Activated CD4-positive, alpha-beta T cell treated with anti-CD3 and anti-CD28 coated beads, Interleukin-2, amount 10 ng/mL, durations not matched to agents 7 days and 5 days (primary cell): ENCODE measurements at places on chromosomes 1 and 21. TPM values are rescaled to one million over a fixed set of nuclear protein-coding genes. Genes with fewer than 3 reads are reported as not detected.
A peak's percentile ranks its signal among the peaks of the same experiment; 100 is the strongest.

Gene PRKAA2
- not detected for total RNA-seq

Gene AGMAT
- total RNA-seq = 17.0 TPM

Gene EPHA10
- total RNA-seq = not detected

Gene TMEM51
- total RNA-seq = not detected

Gene GUCA2B
- not detected for total RNA-seq

DNA sequence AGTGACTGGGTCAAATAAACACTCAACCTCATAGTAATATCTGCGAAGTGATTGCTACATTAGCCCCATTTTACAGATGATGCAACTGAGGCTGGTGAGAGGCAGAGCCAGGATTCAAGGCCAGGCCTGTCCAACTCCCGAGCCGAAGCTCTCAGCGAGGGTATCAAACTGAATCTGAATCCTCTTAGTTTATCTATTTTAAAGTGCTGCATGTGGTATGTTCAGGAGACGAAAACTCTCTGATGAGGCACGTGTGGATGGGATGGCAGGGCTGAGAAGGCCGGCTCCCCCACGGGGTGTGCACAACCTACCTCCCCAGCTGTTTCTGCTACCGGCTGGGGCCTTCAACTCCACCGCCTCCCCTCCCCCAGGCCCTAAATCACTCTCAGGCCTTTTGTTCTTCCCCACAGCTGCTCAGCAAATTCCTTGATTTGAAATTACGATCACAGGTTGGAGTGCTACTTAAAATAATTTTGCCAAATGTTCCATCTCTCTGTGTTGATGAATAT is 171.8 kb downstream of the TOMM20 start:
- H3K4me1 ChIP-seq = peaks cover 69% of the 10 kb centered on the region
- no peak for DNase-seq
- H3K36me3 ChIP-seq = no peaks in the 10 kb centered on the region
- H3K27ac ChIP-seq = peak overlapping the region; percentile 71
- no peak overlapping the region for H3K4me3 ChIP-seq
- H3K27me3 ChIP-seq = no peaks in the 10 kb centered on the region

DNA sequence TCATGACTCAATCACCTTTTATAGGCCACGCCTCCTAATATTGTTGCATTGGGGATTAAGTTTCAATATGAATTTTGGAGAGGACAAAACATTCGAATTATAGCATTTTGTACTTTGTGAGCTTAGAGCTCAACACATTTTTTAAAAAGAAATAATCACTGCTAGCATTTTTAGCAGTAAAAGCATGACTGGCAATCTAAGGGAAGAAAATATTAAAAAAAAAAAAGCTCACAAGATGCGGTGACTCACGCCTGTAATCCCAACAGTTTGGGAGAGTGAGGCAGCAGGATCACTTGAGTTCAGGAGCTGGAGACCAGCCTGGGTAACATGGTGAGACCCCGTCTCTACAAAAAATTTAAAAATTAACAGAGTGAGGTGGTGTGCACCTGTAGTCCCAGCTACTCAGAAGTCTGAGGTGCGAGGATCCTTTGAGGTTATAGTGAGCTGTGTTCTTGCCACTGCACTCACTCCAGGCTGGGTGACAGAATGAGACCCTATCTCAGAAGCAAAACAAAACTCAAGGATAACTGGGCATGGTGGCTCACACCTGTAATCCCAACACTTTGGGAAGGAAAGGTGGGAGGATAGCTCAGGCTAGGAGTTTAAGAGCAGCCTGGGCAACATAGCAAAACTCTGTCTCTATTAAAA is 28.8 kb upstream of the DIPK1A start:
- peaks cover 65% of the 10 kb centered on the region for H3K4me1 ChIP-seq
- peaks cover 15% of the 10 kb centered on the region for H3K36me3 ChIP-seq
- H3K4me3 ChIP-seq = peak overlapping the region; percentile 41
- DNase-seq = no peak
- H3K27me3 ChIP-seq = no peaks in the 10 kb centered on the region

DNA sequence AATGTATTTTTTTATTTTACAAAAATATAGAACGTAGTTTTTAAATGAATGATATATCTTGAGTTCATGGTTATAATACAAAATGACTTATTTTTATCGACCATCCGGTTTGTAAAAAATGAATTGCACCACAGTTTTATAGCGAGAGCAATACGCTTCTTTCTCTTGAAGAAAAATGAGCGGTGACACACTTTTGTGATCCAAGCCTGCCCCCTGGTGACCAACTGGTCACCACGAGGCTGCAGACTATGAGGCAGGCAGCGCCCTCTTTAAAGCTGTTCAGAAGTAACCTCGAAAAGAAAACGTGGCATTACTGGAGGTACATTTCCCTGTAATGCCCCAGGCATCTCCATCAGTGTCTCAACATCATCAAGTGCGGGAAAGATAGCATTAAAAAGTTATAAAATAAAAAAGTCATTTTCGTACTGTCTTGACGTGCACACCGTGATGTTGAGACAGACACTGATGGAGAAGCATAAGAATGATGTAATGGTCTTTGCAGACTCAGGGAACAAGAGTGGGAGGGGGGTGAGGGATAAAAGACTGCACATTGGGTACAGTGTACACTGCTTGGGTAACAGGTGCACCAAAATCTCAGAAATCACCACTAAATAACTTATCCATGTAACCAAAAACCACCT is 734.2 kb upstream of the ADAMTS5 start:
- H3K27ac ChIP-seq = no peak overlapping the region
- H3K4me3 ChIP-seq = no peak overlapping the region
- H3K36me3 ChIP-seq = no peaks in the 10 kb centered on the region
- peak; percentile 67 for DNase-seq

GRCh38 chr21:28113718-28114117 is 879.0 kb downstream of the LTN1 start:
- H3K27me3 ChIP-seq = no peaks in the 10 kb centered on the region
- no peaks in the 10 kb centered on the region for H3K4me1 ChIP-seq

- peak overlapping the region; percentile 71 for H3K4me3 ChIP-seq
- no peak for DNase-seq
- no peaks in the 10 kb centered on the region for H3K27me3 ChIP-seq
- peaks cover 4% of the 10 kb centered on the region for H3K36me3 ChIP-seq
- peak overlapping the region; percentile 60 for H3K27ac ChIP-seq
- H3K4me1 ChIP-seq = peaks cover 38% of the 10 kb centered on the region
Measured at GRCh38 chr1:155195201-155196102, 12.2 kb downstream of the THBS3 start.

- H3K4me1 ChIP-seq = peaks cover 8% of the 10 kb centered on the region
- peaks cover 5% of the 10 kb centered on the region for H3K27me3 ChIP-seq
- no peaks in the 10 kb centered on the region for H3K36me3 ChIP-seq
- no peak overlapping the region for H3K27ac ChIP-seq
- no peak overlapping the region for H3K4me3 ChIP-seq
Measured at GRCh38 chr1:114126261-114127095, 27.2 kb downstream of the SYT6 start.

DNA sequence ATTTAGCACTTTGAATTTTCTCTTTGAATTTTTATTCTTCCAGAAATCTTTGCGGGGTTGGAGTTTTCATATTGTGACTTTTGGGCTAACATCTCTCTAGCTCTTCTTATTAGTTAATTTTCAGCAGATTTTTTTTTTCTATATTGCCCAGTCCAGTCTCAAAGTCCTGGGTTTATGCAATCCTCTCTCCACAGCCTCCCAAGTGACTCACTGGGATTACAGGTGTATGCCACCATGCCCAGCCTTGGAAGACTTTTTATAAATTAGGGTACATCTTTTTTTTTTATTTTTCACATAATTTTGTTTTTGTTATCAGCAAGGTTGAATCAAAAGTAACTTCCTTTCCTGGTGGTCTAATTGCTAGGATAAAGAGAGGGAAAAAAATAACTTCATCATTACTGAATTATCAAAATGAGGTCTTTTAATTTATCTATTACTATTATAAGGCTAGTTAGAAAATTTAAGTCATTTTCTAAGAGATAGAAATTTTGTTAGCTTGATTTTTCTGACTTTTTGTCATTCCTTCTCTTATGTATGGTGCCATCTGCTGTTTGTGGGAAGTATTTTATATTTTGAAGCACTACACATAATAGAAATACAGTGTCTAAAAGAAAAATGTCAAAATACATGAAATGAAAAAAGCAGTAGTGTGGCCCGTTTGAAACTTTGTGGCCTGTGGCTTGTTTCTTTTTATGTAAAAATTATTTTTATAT is 273.4 kb upstream of the CACYBP start:
- no peaks in the 10 kb centered on the region for H3K36me3 ChIP-seq
- DNase-seq = no peak
- no peaks in the 10 kb centered on the region for H3K27me3 ChIP-seq
- no peak overlapping the region for H3K27ac ChIP-seq

- no peaks in the 10 kb centered on the region for H3K36me3 ChIP-seq
- H3K4me1 ChIP-seq = peaks cover 3% of the 10 kb centered on the region
- H3K27me3 ChIP-seq = no peaks in the 10 kb centered on the region
- no peak overlapping the region for H3K27ac ChIP-seq
- H3K4me3 ChIP-seq = no peak overlapping the region
Measured at GRCh38 chr1:40567825-40568224, 36.4 kb downstream of the ZNF684 start.
